Natural killer cell (primary cell): ENCODE measurements at places on chromosomes 13 and 19.

- peak; percentile 64 for DNase-seq
Observed at GRCh38 chr13:41502673-41503072, 45.3 kb downstream of the RGCC start.

GRCh38 chr13:99119656-99120055 is 81.0 kb upstream of the UBAC2 start:
- peak; percentile 46 for DNase-seq

DNA sequence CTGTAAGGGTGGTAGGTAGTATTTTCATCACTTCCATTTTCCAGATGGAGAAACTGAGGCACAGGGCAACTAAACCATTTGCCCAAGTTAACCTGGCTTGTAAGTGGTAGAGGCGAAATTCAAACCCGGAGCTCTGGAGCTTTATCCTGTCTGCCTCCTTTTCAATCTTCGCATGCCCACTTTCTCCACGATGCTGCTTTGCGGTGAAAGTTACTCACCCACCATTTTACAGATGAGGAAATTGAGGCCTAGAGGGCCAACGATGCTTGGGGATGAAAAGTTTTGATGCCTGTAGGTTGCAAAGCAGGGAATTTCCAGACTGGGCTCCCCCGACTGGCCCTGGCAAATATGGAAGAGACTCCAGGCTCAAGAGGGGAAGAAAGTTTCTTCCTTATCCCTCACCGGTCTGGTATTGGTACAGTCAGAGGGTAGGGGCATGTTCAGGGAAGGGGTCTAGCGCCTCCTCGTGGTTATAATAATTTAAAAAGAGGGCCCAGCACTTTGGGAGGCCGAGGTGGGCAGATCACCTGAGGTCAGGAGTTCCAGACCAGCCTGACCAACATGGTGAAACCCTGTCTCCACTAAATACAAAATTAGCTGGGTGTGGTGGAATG is 1.9 kb upstream of the SH2D3A start:
- peak; percentile 55 for DNase-seq

DNA sequence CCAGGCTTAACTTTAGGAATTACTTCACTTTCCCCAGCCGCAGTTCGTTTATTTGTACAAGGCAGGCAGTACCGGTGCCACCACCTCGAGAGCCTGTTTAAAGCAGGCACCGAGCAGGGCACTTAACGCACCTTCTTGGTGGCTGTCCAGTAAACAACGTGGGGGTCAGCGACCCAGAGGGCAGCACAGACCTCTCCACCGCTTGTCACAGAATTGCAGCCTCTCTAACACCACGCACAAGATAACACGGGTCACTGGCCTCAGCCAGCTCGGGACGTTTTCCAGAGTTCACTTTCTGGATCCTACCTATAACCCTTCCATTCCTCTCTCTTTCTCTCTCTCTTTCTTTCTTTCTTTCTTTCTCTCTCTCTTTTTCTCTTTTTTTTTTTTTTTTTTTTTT is 16.8 kb upstream of the ELAVL1 start:
- DNase-seq = no peak

GRCh38 chr19:18899624-18900560 is 3.9 kb upstream of the CERS1 start:
- DNase-seq = no peak

DNA sequence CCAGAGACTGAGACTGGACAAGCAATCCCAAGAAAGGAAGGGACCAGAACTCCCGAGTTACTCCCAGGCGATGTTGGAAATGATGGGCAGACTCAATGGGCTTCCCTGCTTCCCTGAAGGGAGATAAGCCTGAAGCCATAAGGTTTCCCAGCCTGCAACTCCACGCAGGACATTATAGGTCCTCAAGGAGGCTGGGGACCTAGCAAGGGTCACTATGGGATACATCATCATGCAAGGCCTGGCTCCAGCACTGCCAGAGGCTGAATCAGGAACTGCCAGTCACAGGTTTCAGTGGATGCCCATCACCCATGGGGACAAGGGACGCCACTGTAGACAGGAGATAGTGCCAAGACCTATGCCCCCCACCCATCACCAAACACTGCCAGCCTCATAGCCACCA is 338.7 kb downstream of the IRS2 start:
- no peak for DNase-seq

DNA sequence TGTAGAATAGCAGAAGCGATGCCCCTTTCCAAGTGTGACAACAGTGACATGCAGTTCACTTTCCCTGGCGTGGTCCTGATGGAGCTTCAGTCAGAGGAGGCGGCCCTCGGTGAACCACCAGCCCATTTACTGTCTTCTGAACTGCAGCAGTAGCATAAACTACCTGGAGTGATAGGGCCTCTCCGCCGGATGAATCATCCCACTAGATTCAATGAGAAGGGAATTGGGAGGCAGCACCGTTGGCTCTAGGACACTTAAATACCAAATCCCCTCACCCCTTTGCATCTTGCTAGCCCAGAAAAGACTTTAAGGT is 112.8 kb upstream of the GPR12 start:
- no peak for DNase-seq

DNA sequence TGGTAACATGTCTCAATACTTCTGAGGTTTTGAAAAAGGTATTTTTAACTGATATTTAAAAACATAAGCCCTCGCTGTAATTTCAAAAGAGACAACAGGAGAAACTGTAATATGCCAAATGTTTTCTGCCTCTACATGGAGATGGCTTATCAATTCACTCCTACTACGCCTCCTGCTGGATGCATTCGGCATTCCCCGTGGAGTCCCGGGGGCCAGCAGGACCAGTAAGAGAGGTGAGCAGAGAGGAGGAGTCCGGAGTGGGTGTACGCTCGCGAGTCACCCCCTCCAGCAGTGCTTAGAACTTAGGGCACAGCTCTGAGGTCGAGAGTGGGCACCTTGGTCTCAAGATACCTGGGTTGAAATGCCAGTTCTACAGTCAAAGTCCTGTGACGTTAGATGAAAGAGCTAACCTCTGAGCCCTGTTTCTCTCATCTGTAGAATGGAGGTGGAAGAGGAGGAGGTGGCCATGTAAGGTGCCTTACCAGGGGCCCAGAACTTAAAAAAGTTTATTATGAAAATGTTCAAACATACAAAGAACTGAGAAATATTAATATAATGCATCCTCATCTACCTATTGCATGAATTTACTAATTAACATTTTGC is 110.2 kb downstream of the STK24 start:
- peak; percentile 58 for DNase-seq

DNA sequence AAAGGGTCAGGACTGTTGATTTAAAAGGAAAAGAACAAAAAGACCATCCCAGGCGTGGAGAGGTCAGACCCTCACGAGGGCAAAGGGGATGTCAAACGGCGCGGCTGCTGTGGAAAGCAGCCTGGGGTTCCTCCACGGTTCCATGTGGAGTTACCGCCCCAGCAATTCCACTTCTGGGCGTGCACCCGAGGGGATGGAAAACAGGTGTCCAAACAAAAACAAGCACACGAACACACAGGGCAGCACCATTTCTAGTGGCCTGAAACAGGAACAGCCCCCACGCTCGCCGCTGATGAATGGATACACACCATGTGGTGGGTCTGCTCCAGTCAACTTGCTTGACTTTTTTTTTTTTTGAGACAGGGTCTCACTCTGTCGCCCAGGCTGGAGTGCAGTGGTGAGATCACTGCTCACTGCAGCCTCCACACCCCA is 11.2 kb downstream of the AP3D1 start:
- DNase-seq = no peak

- no peak for DNase-seq
Observed at GRCh38 chr19:39363901-39364457, 21.8 kb downstream of the SAMD4B start.

- DNase-seq = no peak
Observed at GRCh38 chr13:83536941-83537340, 345.3 kb downstream of the SLITRK1 start.

DNA sequence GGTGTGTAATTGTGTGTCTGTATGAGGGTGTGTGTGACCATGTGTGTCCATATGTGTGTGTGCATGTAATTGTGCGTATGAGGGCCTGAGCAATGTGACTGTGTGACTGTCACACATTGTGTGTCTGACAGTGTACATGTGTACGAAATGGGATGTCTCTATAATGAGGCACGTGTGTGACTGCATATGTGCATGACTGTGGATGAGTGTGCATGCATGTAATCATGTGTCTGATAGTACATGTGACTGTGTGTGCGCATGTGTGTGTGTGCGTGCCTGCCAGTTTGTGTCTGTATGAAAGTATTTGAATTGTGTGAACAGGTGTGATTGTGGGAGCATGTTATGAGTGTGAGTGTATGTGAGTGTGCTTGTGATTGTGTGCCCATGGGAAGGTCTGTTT is 2.2 kb upstream of the ACSBG2 start:
- DNase-seq = no peak

DNA sequence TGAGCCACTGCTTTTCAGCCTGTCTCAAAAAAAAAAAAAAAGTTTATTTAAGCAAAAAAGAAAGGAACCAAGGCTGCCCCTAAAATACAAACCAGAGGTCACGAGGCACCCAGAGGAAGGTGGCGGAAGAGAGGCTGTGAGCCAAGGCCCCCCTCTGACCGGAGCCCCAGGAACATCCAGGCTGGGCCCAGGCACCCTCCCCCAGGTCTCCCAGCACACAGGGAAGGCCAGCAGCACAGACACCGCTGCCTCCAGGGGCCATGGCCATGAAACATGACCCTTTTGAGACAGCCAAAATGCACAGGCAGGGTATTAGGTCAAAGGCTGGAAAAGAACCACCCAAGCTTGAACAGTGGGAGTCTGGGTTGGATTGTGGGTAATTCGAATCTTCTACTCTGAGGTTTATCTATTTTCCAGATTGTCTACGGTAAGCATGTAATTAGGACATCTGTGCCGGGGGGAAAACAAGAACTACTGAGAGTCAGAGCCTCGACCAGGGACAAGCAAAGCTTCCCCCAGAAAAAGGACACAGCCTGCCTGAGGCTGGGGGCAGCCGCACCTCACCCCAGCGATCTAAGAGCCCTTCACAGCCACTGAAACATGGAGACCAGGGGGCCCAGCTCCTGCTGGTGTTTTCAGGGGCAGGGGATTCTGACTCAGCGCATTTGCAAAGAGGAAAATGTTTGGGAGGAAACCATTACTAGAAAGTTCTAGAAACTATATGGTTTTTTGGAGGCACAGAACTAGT is 8.4 kb downstream of the PEX11G start:
- DNase-seq = no peak

DNA sequence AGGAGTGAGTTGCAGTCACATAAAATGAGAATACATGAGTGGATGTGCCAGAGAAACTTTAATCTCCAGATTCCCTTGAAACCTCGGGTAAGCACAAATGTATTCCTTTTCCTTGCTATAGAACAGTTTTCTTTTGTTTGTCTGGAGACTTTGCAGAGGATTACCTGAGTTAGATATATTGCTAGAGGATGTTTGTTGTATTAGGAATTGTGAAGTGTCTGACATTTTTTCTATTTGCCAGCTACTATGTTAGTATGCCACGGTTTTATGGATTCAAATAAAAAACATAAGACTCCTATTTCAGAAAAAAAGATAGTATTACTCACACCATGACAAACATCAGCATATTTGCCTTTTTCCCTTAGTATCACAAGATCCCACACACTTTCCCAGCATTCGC is 844.9 kb upstream of the SLITRK5 start:
- DNase-seq = no peak

DNA sequence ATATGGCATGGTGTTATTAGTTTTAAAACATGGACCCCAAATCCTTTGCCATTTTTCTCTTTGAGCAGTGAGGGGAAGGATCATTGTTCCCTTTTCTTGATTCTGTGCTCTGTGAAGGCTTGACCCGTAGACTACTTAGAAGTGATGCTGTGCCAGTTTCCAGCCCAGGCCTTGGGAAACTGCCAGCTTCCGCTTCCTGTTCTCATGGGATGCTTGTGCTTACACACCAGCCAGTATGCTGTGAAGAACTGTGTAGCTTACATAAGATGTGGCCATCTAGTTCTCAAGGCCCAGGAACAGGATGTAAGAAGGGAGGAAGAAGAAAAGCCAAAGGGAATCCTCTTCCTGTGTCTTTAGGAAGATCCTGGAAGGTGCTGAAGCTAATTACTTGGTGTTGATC is 180.9 kb downstream of the PCCA start:
- no peak for DNase-seq

- DNase-seq = no peak
Observed at GRCh38 chr19:31254180-31254551, 95.1 kb downstream of the TSHZ3 start.

- no peak for DNase-seq
Observed at GRCh38 chr19:15048885-15049541, at the start of gene CASP14. TSS of gene CASP14 (plus strand) at chr19:15049480. CDS start at chr19:15052252, 2,772 bp downstream.

- DNase-seq = no peak
Observed at GRCh38 chr13:67139551-67139950, 90.6 kb downstream of the PCDH9 start.

DNA sequence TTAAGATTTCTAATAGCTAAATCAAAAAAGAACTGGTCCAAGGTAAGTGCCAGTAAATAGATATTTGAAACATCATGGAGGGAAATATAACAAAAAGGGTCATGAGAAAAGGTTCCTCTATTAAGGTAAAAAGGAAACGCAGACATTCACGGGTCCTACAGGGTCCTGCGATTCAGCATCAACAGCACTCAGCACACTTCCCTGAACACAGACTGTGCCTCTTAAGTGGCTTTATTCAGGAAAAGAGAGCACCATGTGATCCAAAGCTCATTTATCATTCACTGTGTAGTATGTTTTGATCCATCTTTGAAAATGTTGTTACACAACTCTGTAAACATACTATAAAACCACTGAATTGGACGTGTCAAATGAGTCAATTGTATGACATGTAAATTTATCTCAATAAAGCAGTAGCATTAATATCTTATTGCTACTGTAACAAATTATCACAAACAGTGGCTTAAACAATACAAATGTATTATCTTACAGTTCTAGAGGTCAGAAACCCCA is 33.7 kb downstream of the CRYL1 start:
- no peak for DNase-seq

DNA sequence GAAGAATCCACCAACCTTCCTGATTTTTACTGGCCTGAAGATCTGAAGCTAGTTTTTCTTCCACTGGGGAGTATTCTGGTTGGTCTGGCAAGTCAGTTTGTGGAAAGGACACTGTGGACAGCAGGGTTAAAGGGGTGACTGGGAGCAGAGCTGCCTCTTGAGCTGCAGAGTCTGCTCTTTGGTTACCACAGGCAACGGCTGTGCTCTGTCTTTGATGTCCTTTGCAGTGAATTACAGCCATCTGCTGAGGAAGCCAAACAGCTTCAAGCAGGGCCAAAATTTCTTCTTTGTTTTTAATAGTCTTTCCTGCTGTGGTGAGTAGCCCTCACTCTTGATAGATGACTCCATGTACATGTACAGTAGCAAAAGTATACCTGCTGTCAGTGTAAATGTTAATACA is 75.7 kb downstream of the ZNF100 start:
- DNase-seq = no peak
